Stimulated activated CD8-positive, alpha-beta memory T cell treated with anti-CD3 and anti-CD28 coated beads, Interleukin-15, amount 100 ng/mL, for 1 hour (primary cell): ENCODE measurements at places on chromosomes 1 and 21.

- DNase-seq: no peak
Measured at GRCh38 chr1:51728611-51729155, 111.8 kb downstream of the OSBPL9 start.

DNA sequence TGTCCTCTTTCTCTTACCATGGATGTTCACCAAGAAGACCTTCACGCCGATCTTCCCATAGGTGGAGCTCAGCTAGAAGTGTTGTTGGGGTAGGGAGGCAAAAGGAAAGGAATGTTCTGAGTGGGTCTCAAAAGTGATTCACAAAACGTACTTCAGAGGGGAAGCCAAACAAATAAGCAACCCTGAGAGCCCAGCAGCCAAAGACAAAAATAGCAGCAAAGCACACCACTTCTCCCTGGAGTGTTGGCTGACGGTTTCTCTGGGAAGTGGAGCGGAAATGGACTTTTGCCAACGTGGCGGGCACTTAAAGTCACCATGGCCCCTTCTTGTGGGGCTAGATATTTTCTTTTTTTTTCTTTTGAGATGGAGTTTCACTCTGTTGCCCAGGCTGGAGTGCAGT, 23.1 kb downstream of the SLC26A9 start:
- DNase-seq: no peak

DNA sequence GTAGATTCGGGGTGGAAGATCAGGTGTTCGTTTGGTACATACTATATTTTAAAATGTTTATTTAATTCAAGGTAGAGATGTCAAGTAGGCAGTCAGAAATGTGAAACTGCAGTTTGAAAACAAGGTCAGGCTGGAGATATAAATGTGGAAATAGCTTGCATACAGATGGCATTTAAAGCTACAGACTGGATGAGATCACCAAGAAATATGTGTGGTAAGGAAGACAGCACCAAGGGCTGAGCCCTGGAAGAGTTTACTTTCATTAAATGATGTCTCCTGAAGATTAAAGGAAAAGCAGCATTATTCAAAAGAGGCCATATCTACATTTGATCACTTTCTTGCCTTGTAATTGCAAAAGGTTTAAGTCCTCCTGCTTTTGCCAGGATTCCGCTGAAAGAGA, 271.3 kb downstream of the PTBP2 start:
- DNase-seq: no peak

DNA sequence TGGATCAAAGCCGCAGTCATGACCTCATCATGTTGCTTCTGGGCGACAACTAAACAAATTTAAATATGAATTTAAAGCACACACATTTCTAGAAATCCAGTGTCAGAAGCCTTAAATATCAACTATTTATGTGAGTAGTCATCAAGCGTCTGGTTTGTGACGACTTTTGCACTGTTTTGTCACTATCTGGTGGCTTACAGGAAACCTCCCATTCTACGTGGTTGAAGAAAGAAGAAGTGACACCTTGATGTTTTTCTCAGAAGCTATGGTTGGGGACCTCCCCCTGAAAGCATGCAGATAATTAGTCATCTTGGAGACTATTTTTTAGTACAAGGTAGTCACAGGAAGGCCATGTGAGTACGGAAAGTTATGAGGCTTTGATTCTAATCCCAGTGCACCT, 58.5 kb downstream of the TENT5C start:
- DNase-seq: peak; percentile 25

- no peak for DNase-seq
Measured at GRCh38 chr21:14751602-14752344, 205.7 kb upstream of the SAMSN1 start.

GRCh38 chr1:181936269-181936668, 125.2 kb downstream of the ZNF648 start:
- no peak for DNase-seq

DNA sequence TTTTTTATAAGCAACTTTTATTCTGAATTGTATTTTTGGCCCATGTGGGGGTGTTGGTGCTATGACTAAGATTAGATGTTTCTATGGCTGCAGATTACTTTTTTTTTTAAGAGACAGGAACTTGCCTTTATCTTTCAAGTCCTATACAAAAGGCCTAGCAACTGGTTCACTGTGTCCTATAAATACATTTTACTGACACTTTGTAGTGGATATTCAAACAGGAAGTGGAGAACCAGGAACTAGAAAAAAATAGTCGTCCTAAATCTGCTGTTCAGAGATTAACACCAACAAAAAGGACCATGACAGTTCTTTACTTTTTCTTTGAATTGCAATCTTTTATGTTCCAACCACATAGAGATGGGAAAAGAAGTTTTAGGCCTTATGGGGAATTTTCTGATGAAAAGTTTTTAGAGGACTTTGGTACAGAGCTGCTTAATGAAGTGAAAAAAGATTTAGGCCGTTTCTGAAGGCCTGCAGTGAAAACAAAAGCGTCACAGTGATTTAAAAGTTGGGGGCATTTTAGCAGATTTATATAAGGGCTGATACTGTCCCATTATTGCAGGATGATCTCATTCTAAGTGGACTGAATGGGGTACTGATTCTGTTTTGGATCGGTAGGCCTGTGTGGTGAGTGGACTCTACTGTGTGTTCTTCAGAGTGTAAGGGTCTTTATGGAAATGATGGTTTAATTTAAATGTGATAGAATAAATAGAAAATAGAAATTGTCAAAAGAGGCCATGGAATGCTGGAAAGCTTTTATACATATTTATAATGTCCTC, 136.4 kb upstream of the DEPDC1 start:
- no peak for DNase-seq

GRCh38 chr1:182972231-182972630, 19.3 kb upstream of the SHCBP1L start:
- no peak for DNase-seq

DNA sequence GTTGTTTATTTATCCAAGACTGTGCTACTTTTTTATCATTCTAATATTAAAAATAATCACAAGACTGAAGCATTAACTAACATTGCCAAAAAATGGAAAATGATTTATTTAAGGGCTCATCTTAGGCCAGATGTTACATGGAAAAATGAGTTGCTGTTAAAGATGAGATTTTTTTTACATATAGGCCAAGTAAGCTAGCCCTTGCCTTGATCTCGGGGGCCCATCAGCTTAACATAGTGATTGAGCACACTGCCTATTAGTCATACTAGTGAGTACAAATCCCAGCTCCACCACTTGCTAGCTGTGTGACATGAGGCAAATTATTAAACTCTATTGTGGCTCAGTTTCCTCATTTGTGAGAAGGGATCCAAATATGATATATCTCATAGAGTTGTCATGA, 275.9 kb upstream of the SNX7 start:
- no peak for DNase-seq

DNA sequence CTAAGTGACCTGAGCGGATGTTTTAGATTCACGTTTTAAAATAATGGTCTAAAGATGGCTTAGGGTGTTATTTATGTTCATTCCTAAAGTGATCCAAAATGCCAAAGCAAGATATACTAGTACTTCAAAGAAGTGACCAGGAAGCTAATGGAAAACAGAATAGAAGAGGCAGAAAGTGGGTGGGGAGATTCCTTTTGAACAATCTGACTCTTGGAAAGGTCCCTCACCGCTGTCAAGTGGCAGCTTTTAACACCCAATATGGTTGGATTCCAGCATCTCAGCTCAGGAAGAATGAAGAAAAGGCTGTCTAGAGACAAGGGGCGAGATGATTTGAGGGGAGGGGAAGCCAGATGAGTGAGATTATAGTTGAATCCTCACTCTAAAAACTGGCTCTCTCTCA, 90.3 kb downstream of the SCMH1 start:
- no peak for DNase-seq

GRCh38 chr1:81600878-81601622, 199.7 kb upstream of the ADGRL2 start:
- DNase-seq: no peak

DNA sequence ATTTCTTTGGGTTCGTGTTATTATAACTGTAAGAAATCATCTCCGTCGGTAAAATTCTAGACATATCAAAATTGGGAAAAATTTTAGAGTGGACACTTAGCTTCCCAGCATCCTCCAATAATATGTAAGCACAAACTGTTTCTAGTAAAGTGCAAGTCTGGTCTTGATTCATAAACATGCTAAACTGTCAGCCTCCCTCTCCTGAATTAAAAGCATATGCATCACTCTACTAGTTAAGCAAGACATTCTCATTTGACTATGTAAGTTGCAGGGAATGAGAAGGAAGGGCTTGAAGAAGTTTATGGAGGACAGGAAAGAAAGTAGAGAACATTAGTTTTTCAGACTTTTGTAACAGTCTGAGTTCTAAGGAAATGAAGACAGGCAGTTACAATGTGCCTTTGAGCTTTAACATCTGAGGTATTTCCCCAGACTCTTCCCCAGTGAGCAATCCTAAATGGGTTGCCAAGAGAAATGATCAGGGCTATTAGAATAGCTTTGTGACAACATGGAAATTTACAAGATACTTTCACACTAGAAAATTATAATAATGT, 90.0 kb downstream of the TYW3 start:
- DNase-seq: no peak

DNA sequence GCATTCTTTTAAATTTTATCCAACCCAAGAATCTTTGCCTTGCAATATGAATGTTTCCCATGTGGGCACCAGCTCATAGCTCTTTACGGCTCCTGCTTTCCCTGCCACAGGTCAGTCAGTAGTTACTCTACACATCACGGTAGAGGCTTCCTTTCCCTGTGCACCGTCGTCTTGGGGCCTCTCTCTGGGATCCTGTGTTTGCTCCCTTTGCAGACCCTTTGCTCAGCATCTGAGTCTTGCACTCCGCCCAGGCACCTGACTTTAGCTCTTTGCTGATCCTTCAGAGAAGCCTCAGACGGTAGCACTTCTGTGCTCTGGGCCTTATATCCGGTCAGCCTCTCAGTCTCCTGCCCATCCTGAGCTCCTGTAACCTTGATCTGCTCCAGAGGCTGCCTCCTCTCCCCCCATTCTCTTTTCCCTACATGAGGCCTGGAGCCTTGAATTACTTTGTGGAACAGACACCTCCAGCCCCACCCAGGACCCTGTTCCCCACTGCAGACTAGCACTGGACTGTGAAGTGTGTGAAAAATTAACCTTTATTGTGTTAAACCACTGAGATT, 183.5 kb upstream of the HMGB4 start:
- DNase-seq: no peak

DNA sequence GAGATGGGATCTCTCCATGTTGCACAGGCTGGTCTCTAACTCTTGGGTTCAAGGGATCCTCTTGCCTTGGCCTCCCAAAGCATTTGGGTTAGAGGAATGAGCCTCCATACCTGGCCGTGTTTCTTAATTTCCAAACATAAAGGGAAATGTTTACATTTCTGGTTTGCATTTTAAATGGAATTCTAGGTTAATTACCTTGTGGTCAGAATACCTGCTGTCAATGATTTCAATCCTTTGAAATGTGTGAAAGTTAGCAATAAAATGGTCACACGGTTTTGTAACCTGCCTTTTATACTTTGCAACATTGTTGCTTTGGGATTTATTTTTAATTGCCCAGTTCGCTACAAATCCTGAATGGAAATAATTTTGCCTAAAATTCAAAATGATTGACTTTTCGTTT, 26.3 kb downstream of the AGMAT start:
- no peak for DNase-seq

GRCh38 chr1:172537366-172537765, 4.4 kb downstream of the SUCO start:
- no peak for DNase-seq

GRCh38 chr21:38984568-38984967, 178.8 kb downstream of the ETS2 start:
- no peak for DNase-seq

DNA sequence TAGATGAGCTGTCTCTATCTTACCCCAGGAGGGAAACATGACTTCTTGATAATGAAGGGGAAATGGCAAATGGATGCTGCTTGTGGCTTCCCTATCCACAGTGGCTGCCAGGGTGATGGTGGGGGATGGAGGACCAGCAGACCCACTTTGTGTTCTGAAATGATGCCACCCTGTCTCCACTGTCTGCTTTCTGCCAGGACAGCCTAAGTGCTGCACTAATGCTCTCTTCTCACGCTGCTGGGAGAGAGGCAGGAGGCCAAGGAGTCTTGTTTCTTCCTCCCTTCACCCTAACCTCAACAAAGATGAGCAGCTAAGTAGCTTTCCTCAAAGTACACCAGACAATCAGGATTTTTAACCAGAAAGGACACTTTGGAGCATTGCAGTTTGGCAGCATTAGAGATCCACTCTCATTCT, 36.6 kb downstream of the XCL1 start:
- DNase-seq: no peak

- DNase-seq: no peak
Measured at GRCh38 chr1:10456661-10457060, 6.8 kb downstream of the CORT start.

DNA sequence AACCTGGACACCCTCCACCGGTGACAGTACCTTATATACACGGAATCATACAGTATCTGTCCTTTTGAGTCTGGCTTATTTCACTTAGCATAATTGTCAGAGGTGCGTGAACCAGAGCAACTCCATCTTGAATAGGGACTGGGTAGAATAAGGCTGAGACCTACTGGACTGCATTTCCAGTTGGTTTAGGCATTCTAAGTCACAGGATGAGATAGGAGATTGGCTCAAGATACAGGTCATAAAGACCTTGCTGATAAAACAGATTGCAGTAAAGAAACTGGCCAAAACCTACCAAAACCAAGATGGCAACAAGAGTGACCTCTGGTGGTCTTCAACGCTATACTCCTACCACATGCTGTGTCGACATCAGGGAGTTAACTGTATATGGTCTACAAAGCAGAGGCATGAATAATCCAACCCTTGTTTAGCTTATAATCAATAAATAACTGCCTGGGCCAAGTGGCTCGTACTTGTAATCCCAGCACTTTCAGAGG, 1.4 kb upstream of the FDPS start:
- DNase-seq: no peak

GRCh38 chr1:158053276-158053675, 59.8 kb downstream of the KIRREL1 start:
- no peak for DNase-seq

DNA sequence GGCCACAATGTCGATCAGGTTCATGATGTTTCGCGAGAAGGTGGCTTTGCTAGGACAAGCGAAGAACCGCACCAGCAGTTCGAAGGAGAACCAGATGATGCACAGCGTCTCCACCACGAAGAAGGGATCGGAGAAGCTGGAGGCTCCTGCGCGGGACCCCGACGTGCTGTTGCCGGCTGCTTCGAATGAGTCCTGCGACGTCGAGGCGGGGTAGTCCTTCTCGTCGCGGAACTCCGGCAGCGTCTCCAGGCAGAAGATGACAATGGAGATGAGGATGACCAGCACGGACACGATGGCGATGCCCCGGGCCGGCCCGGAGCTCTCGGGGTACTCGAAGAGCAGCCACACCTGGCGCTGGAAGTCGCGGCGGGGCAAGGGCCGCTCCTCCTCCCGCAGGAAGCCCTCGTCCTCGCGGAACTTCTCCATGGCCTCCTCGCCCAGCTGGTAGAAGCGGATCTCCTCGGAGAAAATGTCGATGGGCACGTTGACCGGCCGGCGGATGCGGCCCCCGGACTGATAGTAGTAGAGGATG, 869 bp downstream of the KCNA3 start:
- no peak for DNase-seq

GRCh38 chr1:158311066-158311465, 20.3 kb downstream of the CD1B start:
- no peak for DNase-seq

DNA sequence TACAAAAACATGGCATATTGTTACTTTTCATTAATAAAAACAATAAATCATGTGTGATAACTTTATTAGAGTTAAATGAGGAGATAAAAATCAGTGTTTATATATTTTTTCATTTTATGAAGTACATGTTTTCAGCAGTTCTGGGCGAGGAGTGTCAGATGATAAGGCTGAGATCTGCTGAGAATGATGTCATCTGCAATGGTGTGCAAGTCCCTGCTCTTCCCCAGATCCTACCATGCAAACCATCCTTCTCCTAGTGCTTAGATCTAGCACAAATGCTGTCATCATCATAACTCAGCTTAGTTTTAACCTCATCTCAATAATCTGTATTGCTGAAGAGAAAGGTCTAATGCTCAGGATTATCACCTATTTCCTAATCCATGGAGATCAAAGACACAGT, 214.4 kb upstream of the DAB1 start:
- no peak for DNase-seq
